ENCODE measurements at places on chromosomes 6 and 20.

DNA sequence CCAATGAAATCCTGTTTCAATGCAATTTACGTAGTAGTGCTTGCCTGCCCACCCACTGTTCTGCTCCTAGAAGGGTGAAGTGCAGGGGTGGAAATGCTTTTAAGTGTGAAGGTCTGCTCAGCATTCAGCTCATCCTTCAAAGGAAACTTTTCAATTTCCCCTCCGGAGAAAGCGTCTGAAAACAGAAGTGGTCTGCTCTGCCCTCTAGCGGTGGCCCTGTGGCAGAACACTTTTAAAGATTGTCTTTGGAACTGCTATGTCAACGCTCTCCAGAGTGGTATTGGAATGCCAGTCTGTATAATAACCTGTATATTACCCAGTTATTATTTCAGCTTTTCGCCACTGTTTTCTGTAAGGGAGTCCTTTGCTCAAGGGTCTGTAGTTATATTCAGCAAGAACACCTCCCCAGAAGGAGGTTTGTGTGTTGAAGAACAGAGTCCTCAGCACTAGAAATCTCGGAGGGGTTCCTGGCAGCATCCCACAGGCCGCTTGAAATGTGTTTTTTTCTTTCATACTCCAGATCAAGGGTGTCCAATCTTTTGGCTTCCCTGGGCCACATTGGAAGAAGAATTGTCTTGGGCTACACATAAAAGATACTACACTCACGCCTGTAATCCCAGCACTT, 63.1 kb upstream of the KLHL31 start:
- peak; percentile 37 for DNase-seq

DNA sequence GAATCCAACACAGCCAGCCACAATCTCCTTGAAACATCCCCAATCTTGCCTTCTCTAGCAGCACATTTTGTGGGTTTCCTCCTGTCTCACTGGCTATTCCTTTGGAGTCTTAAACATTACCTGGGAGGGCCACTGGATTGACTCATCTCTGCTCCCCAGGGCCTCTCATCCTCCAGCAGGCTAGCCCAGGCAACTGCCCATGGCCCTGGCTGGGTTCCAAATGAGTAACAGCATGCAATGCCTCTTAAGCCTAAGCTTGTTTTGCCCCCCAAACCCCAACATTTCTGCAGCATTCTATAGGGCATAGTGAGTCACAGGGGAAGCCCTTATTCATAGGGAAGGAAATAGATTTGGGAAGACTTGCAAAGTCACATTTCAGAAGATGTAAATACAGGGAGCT, 204.9 kb downstream of the FOXA2 start:
- DNase-seq, result no peak

- no peak for DNase-seq
Observed at GRCh38 chr6:44969446-44970185, 358.5 kb upstream of the RUNX2 start.

GRCh38 chr6:97867177-97867576, 584.2 kb upstream of the MMS22L start:
- no peak for DNase-seq

All from ELF-1 (cell line).